ENCODE measurements at places on chromosomes 5 and 9. TPM values are rescaled to one million over a fixed set of nuclear protein-coding genes. Genes with fewer than 3 reads are reported as not detected.

DNA sequence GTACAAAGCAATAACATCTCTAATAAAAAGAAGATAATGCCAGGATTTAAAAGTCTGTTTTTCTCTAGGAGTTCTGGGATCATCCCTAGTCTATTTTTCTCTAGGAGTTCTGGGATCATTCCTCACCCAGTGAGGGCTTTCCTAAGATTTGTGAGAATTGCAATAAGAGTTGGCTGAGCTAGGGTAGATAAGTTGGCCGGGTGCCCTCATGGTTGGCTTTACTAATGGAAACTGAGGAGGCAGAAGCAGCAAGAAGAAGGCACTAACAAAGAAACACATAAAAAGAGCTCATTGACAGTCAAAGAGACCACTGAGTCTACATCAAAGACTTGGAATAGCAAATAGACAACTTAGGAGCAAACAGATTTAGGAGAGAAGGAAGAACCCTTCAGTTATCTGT lies 4.2 kb downstream of the SLC1A3 start:
- H3K36me3 ChIP-seq, result no peaks in the 10 kb centered on the region
- no peak overlapping the region for H3K27ac ChIP-seq
- no peak for DNase-seq
- no peaks in the 10 kb centered on the region for H3K4me1 ChIP-seq
- no peak overlapping the region for H3K4me3 ChIP-seq

The PRELID1 gene
- polyA plus RNA-seq, result 278 TPM

The LRRC70 gene
- 1.4 TPM for polyA plus RNA-seq

- H3K4me1 ChIP-seq, result peaks cover 5% of the 10 kb centered on the region
- no peak overlapping the region for H3K27ac ChIP-seq
- H3K27me3 ChIP-seq, result no peaks in the 10 kb centered on the region
These were observed 33.8 kb downstream of the MACROH2A1 start for GRCh38 chr5:135365281-135365680.

- H3K27ac ChIP-seq, result no peak overlapping the region
- no peaks in the 10 kb centered on the region for H3K36me3 ChIP-seq
- H3K27me3 ChIP-seq, result no peaks in the 10 kb centered on the region
- H3K4me3 ChIP-seq, result no peak overlapping the region
These were observed 204.4 kb downstream of the EFNA5 start for GRCh38 chr5:107466233-107466769.

The PAX5 gene
- 0.22 TPM for polyA plus RNA-seq

DNA sequence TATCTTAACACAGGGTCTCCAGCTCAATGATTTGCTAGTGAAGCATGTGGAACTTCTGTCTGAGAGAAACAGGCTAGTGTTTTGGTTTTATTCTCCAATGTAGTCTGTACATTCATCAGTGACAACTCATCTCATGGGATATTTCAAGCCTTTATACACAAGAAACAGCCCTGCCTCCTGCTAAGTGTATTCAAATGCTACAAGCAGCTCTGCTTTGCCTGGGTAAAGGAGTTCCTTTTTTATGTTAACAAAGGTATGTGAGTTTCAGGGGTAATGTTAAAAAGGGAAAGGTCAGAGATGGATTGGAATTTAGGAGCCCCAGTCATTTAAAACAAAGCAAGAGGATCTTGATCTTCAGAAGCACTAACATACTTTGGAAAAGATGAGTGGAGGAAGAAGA lies 498.7 kb downstream of the ISL1 start:
- no peaks in the 10 kb centered on the region for H3K4me1 ChIP-seq
- H3K36me3 ChIP-seq, result no peaks in the 10 kb centered on the region
- no peak overlapping the region for H3K4me3 ChIP-seq
- H3K27ac ChIP-seq, result no peak overlapping the region

The MAMDC2 gene
- not detected for polyA plus RNA-seq

DNA sequence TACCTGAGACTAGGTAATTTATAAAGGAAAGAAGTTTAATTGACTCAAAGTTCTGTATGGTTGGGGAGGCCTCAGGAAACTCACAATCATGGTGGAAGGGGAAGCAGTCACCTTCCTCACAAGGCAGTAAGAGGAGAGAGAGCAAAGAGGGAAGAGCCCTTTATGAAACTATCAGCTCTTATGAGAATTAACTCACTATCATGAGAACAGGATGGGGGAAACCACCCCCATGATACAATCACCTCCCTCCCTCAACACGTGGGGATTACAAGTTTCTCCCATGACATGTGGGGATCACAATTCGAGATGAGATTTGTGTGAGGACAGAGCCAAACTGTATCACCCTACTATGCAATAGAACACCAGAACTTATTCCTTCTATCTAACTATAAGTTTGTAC lies 27.9 kb downstream of the CD274 start:
- H3K27me3 ChIP-seq, result no peaks in the 10 kb centered on the region
- H3K27ac ChIP-seq, result no peak overlapping the region
- H3K36me3 ChIP-seq, result no peaks in the 10 kb centered on the region
- no peaks in the 10 kb centered on the region for H3K4me1 ChIP-seq
- no peak for DNase-seq
